ENCODE measurements at places on chromosomes 7 and 10.

DNA sequence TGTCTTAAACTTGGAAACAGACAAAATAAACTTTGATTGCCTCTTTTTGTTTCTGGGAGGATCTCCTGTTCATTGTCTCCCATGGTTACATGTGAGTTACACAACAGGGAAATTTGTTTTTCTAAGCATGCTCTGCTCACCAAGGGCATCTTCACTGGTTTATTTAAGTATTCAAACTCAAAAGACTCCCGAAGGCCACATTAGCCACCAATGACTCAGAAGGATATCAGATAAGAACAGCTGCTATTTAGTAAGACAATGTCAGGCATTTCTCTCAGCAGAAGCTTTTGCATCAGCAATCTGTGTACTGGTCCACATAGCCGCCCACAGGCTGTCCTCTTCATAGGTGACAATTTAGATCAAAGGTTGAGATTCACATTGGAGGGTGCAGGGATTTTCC is 19.3 kb downstream of the OR6B1 start:
- no peak for DNase-seq

DNA sequence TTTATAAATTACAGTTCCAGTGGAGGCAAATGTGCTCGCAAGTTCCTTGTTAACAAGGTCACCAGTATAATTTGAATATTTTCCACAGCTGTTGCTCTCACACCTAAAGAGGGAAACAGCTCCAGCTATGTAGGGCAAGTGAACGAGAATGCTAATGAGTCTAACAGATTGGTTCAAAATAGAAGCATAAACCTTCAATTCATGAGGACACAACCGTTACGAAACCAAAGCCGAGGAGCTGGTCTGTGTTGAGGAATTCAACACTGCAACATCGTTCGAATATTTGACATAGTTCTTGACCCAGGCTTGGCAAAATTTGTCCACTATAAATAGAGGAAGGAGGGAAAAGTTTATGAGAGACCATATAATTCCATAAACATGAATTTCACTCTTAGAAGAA is 161.3 kb downstream of the KLF6 start:
- no peak for DNase-seq

DNA sequence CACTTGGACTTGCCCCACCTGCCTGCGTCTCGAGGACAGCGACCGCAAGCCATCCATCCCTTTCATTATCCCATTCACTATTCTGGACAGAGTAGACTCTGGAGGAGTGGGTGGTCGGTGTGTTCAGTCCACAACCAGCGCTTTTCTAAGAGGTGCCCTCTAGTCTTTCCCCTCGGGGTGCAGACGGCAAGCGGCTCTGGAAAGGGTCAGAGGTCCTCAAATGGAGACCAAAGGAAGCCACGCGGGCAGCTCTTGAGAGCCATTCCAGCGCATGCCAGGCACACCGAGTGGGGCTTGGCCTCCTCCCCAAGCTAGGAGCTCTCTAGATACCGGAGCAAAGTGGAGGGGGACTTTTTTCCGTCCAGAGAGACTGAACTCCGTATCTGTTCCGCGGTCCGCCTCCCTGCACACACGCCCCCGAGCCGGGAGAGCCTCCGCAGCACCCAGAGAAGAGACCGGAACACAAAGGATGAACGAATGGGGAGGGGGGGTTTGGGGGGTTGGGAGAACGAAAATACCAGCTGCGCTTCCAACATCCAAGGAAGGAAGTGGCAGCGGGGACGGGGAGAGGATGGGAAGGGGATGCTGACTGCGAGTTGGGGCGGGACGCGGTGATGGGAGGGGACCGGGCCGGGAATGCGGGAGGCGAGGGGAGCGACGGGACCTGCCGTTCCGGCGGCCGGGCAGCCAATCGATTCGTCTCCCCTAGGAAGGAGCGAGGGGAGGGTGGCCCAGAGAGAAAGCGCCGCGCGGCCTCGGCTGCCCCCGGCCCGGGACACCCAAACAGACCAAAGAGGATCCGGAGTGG is 515 bp downstream of the GSDME start:
- no peak for DNase-seq

GRCh38 chr10:67539312-67539711 is 156.7 kb downstream of the CTNNA3 start:
- no peak for DNase-seq

DNA sequence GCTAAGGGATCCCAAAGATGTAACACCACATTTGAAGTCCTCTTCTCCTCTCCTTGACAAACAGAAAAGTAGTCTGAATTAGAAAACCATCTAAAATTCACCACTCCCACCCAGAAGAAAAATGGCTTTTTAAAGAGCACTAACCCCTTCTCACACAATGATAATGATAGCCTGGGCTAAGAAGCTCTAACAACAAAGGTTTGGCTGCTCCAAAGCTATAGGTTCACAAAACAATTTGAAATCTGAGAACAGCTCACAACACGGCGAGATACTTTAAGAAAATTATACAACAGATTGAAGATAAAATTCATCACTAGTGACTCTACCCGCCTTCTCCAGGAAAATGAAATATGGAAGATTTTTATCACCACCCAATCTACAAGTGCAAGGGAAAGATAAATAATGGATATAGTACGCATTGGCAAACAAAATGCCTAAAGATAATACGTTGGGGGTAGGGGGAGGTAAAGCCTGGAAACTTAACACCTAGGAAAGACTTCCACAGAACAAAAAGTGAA is 7.4 kb downstream of the ITGB1 start:
- DNase-seq: no peak

DNA sequence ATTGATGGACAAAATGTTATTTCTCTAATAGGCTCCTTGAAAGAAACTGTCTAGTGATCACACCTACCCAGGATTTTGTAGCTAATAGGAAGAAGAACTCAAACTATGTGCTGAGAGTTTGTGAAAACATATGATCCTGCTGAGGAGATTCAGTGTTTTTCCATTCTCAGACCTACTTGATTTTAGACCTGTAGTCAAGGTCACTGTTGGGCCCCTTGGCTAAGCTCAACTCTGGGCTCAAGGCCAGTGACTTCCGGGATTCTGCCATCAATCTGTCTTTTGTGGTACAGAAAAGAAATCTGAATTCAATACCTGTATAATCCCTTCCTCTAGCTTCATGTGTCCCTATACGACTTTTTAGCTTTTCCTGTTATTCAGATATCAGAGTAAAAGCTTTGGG is 79.7 kb upstream of the FERD3L start:
- DNase-seq: no peak

DNA sequence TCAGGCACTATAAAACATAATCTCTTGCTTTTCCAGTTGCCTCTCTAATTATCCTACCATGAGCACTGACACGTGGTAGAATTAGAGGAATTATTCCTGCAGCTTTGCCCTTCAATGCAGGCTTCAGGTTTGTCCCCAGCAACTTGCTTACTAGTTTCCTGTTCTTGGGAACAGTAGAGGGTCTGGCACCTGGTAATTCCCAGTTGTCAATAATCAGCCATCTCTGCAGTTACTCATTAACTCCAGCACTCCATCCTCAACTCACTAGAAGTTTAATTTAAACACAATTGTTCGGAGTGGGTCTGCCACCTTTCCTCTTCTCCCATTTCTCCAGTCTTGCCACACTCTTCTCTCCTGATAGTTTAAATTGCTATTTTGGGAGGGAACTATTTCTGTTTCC is 324.3 kb upstream of the KIAA1217 start:
- DNase-seq: no peak

DNA sequence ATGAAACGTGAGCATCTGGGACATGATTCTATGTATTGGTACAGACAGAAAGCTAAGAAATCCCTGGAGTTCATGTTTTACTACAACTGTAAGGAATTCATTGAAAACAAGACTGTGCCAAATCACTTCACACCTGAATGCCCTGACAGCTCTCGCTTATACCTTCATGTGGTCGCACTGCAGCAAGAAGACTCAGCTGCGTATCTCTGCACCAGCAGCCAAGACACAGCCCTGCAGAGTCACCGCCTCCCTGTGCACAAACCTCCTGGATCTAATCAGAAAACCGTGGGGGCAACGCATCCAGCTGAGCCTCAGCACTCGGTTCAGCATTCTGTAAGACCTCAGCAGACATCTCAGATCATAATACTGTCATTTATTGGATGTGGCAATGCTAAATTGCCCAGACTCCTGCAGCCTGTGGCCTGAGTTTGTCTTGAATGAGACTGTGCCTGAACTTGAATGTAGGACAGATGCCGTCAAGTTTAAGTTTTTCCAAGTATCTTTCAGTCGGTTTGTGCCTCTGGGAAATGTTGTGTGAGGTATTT is 41.5 kb upstream of the PRSS58 start:
- no peak for DNase-seq

- no peak for DNase-seq
Observed at GRCh38 chr7:16066805-16067459, 354.4 kb downstream of the CRPPA start.

GRCh38 chr7:26328498-26329390 is 37.1 kb downstream of the SNX10 start:
- DNase-seq: no peak

DNA sequence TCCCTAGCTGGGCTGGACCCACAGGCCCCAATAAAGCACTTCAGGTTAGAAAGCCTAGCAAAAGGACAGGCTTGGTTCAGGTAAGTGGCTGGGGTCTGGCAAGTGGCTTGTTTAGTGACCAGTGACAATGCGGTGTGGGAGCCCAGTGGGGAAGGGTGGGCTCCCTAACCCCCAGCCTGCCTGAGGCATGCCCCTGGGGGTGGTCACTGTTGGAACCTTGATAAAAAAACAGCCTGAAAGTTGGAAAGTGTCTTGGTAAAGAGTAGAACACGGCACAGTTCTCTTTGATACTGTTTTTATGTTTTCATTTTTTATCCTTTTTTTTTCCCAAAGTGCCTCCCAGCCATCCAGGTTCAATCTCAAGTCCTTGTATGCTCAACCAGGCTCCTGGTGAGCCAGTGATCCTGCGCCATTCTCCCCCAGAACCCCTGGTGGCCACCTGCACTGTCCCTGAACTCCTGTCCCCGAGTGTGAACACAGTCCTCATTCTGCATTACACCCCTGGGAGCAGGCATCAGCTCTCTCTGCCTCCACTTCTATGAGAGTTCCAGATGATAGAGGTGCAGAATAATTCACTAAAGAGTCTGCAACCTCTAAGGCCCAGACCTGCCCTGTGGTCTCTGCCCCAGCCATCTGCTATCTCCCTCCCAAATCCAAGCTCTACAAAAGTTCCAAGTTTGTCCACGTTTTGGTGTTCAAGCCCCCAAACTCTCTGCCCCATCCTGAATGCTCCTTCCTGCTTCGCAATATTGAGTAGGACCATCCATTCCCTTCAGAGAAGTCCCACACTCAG is 15.0 kb upstream of the CXCL12 start:
- DNase-seq: no peak

GRCh38 chr7:140060243-140060630 is 2.5 kb downstream of the PARP12 start:
- no peak for DNase-seq

GRCh38 chr7:140982508-140982907 is 32.2 kb downstream of the MRPS33 start:
- no peak for DNase-seq

- no peak for DNase-seq
Observed at GRCh38 chr10:80166581-80167470, 34.3 kb downstream of the PLAC9 start.

DNA sequence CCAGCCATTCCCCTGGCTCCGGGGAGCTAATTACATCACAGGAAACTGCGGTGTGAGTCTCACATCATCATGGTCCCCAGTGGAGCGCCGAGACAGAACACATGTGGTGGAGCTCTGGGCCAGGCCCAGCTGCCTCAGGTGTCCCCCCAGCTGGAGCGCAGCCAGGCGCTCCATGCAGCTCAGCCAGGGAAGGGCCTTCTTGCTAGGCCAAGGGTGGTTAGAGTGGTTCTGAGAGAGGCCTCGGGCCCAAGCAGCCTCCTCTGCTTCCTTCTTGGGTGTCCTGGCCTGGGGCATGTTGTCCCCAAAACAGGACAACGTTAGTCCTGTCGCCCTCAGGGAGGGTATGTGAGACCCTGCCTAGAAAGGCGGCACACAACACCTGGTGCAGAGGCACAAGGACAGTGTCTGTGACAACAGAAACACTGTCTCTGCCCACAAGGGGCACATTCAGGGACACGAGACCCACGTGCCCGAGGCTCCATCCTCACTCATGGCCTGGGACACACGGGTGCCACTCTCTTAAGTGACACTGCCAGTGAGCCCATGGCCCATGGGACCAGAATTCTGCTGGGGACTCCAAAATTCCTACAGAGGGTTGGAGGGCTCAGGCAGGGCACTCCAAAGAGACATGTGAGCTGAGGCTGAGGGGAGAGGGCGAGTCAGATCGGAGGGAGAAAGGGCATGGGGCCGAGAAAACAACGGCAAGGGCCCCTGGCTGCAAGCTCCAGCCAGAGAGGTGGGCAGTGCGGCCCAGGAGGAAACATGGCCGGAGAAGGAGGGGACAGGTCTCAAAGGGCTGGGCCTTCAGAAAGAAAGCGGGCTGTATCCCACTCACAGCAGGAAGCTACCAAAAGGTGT is 37.0 kb upstream of the RET start:
- DNase-seq: no peak

DNA sequence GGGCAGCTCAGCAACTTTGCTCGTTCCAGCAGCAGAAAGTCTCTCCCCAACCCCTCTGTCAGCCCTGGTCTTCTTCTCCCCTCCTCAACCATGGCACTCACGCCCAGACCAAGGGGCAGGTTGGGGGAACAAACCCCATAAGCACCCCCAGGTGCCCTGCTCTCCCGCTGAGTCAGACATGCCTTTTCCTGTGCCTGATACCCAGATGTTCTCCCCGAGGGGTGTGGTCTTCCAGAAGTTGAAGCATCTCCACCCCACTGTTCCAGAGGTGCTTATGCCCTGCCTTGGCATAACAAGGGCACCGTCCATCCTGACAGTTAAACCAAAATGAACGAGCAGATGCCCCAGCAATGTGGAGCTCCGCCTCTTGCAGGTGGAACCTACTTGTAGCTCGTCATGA is 67.1 kb downstream of the C10orf143 start:
- no peak for DNase-seq

- no peak for DNase-seq
Observed at GRCh38 chr7:87797798-87798403, 78.3 kb downstream of the SLC25A40 start.

DNA sequence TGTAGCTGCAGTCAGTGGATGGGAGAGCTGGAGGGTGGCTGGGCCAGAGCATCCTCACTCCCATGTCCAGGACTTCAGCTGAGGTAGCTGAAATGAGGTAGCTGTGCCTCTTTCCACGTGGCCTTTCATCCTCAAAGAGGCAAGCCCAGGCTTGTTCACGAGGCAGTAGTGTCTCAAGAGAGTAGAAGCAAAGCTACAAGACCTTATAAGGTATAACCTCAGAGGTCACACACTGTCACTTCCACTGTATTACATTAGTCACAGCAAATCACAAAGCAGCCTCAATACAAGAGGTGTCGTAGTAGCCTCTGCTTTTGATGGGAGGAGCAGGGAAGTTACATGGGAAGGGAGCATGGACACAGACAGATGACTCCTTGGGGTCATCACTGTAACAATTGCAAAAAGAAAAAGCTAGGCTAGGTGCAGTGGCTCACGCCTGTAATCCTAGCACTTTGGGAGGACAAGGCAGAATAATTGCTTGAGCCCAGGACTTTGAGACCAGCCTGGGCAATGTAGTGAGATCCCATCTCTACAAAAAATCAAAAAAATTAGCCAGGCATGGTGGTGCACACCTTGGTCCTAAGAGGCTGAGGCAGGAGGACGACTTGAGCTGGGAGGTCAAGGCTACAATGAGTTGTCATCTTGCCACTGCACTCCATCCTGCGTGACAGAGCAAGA is 97.5 kb downstream of the SKIDA1 start:
- no peak for DNase-seq
